ENCODE measurements at places on chromosomes 7 and 10.
A peak's percentile ranks its signal among the peaks of the same experiment; 100 is the strongest.

- ATAC-seq: no peak
These were observed 257.7 kb downstream of the ACTR3B start for GRCh38 chr7:153017223-153017622.

DNA sequence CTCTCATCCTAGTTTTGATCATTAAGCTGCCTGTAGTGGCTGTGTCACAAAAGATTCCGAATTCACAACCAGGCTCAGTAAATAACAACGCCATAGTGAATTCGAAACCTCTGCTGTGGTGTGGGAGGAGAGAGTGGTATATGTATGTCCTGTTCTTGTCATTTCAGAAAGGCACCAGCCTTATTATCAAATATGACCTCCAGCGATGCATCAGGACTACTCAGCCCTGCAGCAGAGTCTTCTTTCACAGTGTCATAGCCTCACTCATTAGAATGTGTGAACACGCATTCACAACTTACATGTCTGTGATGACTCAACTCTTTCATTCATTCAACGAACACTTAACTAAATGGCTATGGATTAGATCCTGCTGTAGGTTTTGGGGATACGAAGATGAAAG lies 15.3 kb downstream of the AOC1 start:
- ATAC-seq: no peak

DNA sequence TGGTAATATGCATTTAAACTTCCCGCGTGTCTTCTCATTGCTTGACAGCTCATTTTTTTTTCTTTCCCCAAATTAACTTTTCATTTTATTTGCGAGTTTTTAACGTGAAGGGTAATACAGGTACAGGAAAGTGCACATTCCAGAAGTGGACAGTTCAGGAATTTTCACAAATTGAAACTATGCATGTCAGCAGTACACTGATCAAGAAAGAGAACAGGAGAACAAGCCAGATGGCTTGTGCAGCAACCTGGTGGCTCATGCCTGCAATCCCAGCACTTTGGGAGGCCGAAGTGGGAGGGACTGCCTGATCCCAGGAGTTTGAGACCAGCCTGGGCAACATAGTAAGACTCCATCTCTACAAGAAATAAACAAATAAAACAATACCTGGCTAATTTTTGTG lies 28.5 kb downstream of the ARL5B start:
- no peak for ATAC-seq

GRCh38 chr7:124376111-124376510 lies 343.2 kb upstream of the TMEM229A start:
- no peak for ATAC-seq

- no peak for ATAC-seq
These were observed 16.5 kb downstream of the NPFFR1 start for GRCh38 chr10:70267161-70267933.

DNA sequence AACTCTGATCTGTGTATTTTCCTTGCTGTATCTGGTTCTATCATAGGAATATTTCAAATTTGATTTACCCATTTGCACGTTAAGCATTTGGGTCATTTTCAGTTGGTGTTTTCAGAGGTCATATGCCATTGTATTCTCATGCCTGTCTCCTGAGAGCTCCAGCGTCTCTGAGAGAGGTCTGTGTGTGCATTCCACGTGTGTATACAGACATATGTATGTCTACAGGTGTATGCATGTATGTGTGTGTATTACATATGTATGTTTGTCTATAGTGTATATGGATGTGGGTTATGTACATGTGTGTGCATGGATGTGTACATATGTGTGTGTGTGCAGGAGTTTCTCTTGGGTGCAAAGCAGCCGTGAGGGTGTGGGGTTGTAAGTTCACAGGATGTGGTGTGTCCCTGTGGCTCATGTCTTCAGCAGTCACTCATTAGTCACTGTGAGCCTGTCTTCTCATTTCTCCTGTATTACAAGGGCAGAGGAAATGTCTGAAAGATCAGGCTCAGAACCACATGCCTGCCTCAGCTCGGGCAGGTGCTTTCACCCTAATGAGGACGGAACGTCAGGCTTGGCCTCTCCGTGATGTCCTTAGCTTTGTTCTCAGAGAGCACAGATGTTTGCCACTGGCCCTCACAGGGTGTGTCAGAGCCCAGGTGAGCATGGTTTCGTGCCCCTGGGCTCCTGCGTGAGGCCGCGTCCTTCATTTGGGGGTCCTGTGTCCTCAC lies 101.6 kb downstream of the NKX6-2 start:
- peak; percentile 74 for ATAC-seq

GRCh38 chr10:23384364-23384763 lies 39.8 kb upstream of the C10orf67 start:
- no peak for ATAC-seq
